ENCODE measurements at places on chromosomes 2 and 18. TPM values are rescaled to one million over a fixed set of nuclear protein-coding genes. Genes with fewer than 3 reads are reported as not detected.

The ERFE gene
- total RNA-seq, result 0.82 TPM

The INHA gene
- total RNA-seq, result under 0.01 TPM

The ADAM23 gene
- 2.4 TPM for total RNA-seq

The CYBRD1 gene
- 132 TPM for total RNA-seq

The UGT1A7 gene
- total RNA-seq, result not detected

Data from smooth muscle cell of the coronary artery (primary cell).